NCI-H2107 (cell line): ENCODE measurements at places on chromosomes 6 and 20.
A peak's percentile ranks its signal among the peaks of the same experiment; 100 is the strongest.

- no peak for DNase-seq
Measured at GRCh38 chr6:104449918-104450317, 409.8 kb downstream of the HACE1 start.

- DNase-seq, result no peak
Measured at GRCh38 chr6:33049323-33050013, 24.0 kb downstream of the HLA-DPA1 start.

DNA sequence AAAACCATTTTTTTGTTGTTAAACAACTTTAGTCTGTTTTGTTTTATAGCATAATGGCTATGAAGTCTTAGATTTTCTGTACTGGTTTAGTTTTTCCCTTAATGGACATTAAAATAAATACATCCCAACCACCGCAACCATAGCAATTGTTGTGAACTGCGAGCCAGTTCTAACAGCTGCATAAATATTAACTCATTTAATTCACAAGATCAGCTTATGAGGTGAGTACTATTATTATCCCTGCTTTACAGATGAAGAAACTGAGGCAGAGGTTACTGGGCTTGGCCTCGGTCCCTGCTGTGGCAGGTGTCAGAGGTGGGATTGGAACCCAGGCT is 23.1 kb downstream of the MOCS3 start:
- no peak for DNase-seq

- no peak for DNase-seq
Measured at GRCh38 chr20:5781798-5782750, 31.9 kb downstream of the SHLD1 start.

DNA sequence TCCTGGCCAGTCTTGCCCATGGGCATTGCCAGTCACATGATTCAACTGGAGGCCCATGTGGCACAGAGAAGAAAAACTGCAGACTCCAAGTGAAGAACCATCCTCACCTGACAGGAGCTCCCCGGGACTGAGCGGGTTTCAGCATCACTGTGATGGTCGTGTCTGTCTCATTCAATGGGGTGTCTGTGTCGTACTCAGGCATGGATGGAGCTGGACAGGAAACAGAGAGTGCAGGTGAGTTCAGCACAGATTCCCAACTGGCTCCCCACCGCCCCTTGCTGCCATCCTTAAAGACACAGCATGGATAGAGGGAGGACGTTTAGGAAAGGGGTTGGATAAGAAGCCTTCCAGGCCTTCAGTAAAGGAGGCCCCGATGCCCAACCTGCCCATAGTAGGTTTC is 732.3 kb upstream of the CHD6 start:
- no peak for DNase-seq

- DNase-seq, result no peak
Measured at GRCh38 chr20:64113796-64114355, 6.5 kb upstream of the NPBWR2 start.

GRCh38 chr6:14722704-14723103 is 523.2 kb upstream of the JARID2 start:
- no peak for DNase-seq

DNA sequence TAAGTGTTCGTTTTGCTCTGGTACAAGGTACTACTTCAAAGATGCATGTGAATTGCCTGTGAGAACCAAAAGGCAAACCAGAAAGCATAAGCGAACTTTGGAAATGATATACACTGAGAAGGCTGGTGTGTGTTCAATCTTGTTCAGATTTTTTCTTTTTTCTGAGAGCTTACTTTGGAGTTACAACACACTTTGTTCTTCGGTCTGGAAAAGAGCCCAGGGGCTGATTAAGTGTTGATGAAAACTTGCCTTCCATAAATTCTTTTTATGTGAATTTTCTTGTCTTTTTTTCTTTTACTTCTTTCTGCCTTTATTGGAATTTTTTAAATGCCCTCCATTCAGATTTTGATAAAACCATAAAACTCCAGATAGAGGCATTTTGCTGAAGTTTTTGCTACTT is 395.1 kb upstream of the SASH1 start:
- DNase-seq, result no peak

GRCh38 chr6:33577106-33577535 is 3.0 kb downstream of the BAK1 start:
- no peak for DNase-seq

GRCh38 chr20:34979366-34980153 is 23.9 kb downstream of the MYH7B start:
- DNase-seq, result no peak

DNA sequence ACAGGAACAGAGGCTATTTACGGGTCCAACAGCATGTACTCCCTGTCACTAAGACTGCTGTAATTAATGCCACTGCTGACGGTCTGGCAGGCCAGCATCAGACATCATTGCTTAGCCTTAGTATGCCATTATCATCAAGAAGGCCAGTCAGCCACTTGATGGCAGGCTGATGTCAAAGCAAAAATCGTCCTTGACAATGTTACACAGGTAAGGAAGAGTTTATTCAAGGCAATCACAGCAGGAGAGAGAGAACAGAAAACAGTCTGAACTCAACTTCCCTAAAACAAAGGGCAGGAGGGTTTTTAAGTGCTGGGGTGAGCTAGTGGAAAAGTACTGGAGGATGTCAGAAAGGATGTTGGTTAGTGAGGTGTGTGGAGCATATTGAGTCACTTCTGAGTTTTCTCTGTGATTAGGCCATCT is 25.1 kb downstream of the FKBP1C start:
- no peak for DNase-seq

GRCh38 chr20:25470045-25470444 is 62.6 kb downstream of the GINS1 start:
- no peak for DNase-seq

- no peak for DNase-seq
Measured at GRCh38 chr6:2007165-2007564, 238.2 kb downstream of the GMDS start.

DNA sequence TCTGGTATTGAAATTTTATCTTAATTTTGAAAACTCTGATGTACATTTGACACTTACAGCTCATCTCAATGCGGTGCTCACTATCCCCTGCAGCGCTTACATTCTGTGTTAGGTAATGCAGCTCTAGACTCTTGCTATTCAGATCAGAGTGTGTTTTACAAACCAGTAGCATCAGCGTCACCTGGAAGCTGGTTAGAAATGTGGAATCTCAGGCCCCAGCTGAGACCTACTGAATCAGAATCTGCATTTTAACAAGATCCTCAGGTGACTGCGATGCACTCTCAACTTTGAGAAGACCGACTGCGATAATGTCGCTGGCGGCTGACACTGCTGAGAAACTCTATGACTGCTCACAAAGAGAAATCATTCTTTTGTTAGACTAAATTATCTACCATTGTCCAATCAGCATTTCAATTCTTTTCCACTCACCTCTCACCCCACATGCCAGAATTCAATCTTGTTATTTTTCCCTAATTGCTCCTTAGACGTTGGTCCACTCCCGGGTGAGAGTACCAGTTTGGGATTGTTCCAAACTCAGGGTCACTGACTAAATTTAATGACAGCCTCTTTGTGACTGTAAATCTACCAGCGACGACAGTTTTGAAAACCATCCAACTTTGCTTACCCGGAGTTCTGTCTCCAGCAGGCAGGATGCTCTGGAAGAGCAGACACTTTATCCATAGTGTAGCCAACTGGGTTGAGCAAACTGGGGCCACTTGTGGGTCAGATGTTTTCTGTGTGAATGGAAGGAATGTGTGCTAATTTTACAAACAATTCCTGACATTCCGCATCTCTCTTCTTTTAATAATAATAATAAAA is 140.1 kb upstream of the BTBD3 start:
- DNase-seq, result peak; percentile 16

GRCh38 chr20:35636095-35636494 is 20.5 kb downstream of the SPAG4 start:
- DNase-seq, result no peak
